ENCODE measurements at places on chromosomes 11 and 22.
A peak's percentile ranks its signal among the peaks of the same experiment; 100 is the strongest.

- ATAC-seq: no peak
These were observed 21.4 kb upstream of the ACER3 start for GRCh38 chr11:76839311-76839710.

GRCh38 chr22:50550395-50550794 lies 4.7 kb downstream of the KLHDC7B start:
- no peak for ATAC-seq

- peak; percentile 4 for ATAC-seq
These were observed 11.0 kb upstream of the IGSF9B start for GRCh38 chr11:133967599-133968238.

DNA sequence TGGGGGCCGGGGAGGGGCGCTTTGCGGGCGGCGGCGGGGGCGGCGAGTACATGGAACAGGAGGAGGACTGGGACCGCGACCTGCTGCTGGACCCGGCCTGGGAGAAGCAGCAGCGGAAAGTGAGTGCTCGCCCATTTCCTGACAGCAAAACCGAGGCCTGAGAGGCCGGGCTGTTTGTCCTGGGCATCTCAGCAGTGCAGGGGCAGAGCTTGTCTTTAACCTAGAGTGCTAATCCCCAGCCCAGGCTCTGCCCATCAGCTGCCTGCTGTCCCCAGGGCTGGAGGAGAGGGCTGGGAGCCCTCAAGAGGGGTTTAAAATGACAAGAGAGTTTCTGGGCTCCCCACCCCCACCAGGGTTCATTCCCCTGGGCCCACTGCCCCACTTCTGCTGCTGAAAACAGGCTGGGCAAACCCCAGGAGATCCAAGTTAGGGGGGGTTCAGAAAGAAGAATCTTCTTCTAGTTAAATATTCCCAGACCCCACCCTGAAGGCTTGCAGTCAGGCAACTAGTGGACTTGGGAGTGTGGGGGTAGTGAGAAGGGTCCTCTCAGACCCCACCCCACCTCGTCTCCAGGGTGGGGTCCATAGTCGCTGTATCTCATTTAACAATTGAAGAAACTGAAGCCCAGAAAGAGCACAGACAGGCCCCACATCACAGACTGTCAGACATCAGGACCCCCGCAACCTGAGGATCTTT lies 411 bp downstream of the ACTN3 start:
- ATAC-seq: no peak

DNA sequence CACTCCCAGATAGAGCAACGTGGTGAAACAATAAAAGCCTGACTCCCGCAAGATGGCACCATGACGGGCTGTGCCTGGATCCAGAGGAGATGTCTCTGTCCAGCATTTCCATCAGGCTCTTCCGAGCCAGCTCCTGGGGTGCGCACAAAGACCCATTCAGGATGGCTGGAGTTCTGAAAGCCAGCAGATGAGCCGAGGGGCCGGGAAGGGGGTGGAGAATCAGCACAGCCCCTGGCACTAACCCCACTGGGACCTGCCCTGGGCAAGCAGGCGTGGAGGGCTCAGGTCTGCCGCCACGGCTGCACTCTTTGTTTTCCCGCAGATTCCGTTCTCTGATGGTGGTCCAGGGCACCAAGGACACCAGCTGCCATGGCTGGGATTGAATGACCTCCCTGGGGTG lies 97.2 kb upstream of the BLID start:
- ATAC-seq: no peak

Measured in activated T-helper 17 cell treated with anti-CD3 and anti-CD28 coated beads, Interleukin-2, amount 50 U/mL, for 72 hours (primary cell).